ENCODE measurements at places on chromosomes 6 and 20.

- no peak for DNase-seq
Measured at GRCh38 chr6:104969108-104969507, 12.2 kb downstream of the LIN28B start.

DNA sequence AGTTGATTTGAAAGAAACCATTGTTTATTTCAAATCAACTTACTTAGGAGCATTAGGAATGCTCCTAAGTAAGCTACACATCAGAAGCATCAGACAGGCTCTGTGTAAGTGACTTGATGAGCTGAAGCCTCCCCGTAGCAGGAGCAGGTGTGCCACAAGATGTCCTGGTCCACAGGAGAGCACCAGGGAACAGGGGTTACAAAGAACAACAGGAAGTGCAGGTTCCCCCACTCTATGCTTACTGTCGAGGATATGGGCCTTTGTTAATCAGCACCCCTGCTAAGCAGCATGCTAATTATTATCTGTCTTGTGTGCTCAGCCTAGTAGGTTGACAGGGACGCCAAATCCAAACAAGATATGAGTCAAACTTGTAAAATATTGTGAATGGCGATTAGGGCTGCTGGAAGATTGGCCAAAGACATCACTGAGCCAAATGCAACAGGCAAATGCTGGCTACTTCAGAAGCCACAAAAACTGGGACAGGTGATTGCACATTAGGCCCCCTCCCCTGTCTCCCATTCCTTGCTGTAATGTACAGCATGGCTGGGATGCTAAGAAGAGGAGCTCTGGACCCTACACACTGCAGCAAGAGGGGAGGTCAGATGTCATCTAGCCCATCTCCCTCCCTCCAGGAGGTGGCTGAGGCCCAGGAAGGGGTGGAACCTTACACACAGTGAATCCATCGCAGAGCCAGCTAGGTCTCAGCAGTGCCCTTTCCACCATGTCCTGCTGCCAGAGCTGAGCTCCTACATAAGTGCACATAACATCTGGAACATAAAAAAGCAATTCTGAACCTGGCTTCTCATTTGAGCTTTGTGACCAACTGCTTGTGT, 939 bp downstream of the TGM3 start:
- DNase-seq: no peak

- no peak for DNase-seq
Measured at GRCh38 chr20:63024573-63025392, 18.0 kb upstream of the BHLHE23 start.

GRCh38 chr6:158669145-158670035, 19.5 kb downstream of the SYTL3 start:
- no peak for DNase-seq

DNA sequence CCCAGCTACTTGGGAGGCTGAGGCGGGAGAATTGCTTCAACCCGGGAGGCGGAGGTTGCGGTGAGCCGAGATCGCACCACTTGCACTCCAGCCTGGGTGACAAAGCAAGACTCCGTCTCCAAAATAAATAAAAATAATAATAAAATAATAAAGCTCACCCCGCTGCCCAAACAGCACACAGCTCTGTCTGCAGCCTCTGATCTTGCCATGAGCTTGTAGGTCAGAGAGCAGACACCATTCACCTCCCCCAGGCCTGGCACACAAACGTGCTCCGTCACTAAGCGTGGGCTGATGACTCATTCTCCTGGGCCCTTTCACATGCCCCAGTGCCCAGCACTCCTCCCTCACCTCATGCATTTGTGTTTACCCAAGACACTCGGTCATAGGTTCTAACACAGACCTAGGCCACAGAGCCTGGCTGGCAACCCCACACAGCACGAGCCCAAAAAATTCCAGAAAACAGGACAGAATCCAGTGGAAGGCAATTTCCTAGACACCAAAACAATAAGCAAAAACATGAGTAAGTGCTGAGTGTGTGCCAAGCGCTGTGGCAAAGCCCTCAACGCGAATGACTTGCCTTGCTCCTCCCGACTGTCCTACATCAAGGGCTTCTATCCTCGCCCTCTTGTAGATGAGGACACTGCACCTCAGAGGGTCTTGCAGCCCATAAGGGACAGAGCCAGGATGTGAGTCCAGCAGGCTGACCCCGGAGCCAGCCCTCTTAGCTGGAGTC, 18.0 kb downstream of the ATP9A start:
- DNase-seq: no peak

DNA sequence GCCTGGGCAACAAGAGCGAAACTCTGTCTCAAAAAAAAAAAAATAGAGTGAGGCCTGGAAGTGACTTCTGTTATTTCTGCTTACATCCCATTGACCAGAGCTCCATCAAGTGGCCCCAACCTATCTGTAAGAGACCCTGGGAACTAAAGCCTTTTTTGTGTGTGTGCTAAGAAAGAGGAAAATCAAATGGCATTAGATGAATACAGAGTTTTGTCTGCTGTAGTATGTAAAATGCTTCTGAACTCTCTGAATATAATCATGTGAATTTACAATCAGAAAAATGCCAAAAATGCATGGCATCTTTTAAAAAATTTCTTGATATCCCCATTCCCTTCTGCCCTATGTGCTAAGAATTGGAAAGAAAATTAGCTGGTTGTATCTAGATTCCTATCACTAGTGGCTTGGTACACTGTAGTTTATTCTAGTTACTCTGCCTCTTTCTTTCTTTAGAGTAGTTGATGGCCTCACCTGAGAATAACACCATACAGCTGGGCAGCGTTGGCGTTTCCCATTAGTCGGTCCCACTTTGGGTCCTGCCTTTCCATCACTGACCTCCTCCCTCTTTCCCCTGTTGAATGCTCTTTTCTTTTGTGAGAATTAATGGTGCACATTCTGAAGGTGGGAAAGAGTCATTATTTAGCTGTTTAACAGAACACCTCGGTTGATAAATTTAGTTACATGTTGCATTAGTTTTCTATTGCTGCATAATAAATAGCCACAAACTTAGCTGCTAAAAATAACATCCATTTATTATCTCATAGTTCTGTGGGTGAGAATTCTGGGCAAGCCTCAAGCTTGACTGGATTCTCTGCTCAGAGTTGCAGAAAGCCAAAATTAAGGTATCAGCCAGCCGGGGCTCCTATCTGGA, 38.2 kb downstream of the SAMD5 start:
- DNase-seq: no peak

DNA sequence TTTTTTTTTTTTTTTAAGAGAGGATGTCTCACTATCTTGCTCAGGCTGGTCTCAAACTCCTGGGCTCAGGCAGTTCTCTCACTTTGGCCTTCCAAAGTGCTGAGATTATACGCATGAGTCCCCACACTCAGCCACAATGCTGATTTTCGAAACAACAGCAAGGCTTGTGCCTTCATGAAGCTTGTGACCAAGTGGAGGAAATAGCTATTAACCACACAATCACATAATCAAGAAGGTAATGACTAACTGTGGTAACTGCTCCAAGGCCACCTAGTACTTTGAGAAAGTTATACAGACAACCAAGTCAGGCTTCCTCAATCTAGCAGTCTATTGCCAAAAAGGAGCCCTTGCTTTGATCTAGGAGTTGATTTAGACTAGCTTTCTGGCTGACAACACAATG, 46.3 kb downstream of the SOD2 start:
- DNase-seq: no peak

DNA sequence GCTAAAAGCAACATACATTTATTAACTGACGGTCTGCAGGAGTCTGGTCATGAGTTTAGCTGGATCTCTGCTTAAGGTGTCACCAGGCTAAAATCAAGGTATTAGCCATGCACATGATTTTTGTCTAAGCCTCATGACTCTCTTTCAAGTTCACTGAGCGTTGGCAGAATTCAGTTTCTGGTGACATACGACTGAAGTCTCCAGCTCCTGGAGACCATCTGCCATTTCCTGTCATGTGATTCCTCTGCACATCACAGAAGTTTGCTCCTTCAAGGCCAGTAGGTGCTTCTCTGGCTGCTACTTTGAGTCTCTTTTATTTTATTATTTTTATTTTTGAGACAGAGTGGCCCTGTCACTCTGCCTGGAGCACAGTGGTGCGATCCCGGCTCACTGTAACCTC, 148.4 kb upstream of the EYA4 start:
- DNase-seq: no peak

DNA sequence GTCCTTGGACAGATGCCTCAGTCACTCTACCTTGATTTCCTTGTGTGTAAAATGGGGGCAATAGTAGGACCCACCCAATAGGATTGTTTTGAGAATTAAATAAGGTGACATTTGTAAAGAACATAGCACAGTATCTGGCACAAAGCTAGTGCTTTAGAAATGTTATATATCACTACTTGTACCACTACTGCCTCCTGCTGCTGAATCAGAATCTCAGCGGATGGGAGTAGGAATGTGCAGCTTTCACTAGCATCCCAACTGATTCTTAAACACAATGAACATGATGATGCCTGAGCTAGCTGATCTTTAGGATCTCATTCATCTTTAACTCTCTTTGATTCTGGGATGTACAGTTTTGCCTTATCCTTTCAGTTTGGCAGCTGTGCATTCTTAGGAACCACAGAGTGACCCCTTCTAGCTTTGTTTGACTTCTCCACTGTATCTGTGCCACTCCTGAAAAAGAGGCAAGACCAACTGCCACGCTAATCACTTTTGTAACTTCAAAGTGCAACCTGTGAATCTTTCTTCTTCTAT, 7.2 kb downstream of the PBOV1 start:
- no peak for DNase-seq

GRCh38 chr20:42749556-42749955, 440.1 kb downstream of the PTPRT start:
- DNase-seq: no peak

DNA sequence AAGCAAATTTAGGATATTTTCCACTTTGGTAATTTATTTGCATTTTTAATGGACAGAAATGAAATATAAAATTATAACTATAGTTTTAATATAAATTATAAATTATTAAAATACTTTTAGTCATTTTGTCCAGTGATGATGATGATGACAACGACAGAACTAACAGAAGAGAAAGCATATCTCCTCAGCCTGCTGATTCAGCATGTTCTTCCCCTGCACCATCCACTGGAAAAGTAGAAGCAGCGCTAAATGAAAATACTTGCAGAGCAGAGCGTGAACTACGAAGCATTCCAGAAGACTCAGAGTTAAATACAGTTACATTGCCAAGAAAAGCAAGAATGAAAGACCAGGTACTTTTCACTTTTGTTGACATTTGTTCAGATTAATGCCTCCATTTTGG, 64.9 kb downstream of the SENP6 start:
- no peak for DNase-seq

DNA sequence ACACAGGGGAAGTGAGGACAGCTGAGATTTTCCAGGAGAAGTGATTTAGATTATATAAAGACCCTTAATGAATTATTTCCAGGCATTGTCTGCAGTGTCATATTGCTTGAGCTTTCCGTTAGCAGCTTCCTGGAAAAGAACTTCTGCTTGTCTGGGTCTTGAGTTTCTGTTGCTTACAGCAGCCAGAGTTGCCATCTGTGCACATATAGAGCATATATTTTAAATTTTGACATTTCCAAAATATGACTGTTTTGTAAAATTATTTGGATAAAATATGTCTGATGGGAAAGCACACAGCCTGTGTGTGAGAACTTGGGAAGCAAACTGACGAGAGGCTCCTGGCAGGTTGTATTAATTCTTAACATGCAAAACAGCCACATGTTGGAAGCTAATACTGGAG, 21.0 kb upstream of the NKX2-2 start:
- DNase-seq: no peak

GRCh38 chr20:9557411-9557810, 43.0 kb downstream of the LAMP5 start:
- DNase-seq: no peak

- no peak for DNase-seq
Measured at GRCh38 chr20:63060057-63060991, 53.6 kb upstream of the BHLHE23 start.

- no peak for DNase-seq
Measured at GRCh38 chr20:52754366-52754765, 217.8 kb upstream of the TSHZ2 start.

GRCh38 chr6:70680396-70680795, 12.7 kb downstream of the SMAP1 start:
- no peak for DNase-seq

DNA sequence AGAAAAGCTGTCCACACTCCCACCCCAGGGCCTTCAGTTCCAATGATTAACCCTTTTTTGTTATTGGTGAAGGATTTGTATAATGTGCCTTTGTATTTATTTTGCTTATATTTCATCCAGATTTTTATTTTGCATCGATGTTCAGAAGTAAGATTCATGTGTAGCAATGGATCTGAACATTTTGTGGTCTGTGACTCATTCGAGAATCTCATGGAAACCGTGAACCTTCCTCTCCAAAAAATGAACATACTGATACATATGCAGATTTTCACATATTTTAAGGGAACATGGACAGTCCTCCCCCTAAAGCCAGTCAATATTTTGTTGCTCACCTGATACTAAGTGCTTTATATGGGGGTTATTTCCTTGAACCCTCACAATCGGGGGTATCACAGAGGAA, 421.8 kb upstream of the SOX4 start:
- no peak for DNase-seq

GRCh38 chr20:59665656-59666555, 61.6 kb downstream of the PHACTR3 start:
- DNase-seq: no peak

GRCh38 chr6:12294851-12295536, 4.8 kb downstream of the EDN1 start:
- DNase-seq: no peak

- DNase-seq: no peak
Measured at GRCh38 chr6:144667532-144668503, 382.7 kb downstream of the UTRN start.

DNA sequence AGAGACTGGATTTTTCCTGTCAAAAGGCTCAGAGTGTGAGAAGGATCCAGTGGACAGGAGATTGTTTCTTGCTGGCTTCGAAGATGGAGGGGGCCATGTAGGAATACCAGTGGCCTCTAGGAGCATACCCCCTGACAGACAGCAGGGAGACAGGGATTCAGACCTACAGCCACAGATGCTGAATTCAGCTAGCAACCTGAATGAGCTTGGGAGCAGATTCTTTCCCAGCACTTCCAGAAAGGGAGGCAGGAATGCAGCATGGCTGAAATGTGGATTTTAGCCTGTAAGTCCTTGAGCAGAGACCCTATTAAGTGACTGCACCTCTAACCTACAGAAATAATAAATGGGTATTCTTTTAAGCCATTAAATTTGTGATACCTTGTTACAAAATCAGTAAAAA, 44.6 kb downstream of the STXBP5 start:
- DNase-seq: no peak

DNA sequence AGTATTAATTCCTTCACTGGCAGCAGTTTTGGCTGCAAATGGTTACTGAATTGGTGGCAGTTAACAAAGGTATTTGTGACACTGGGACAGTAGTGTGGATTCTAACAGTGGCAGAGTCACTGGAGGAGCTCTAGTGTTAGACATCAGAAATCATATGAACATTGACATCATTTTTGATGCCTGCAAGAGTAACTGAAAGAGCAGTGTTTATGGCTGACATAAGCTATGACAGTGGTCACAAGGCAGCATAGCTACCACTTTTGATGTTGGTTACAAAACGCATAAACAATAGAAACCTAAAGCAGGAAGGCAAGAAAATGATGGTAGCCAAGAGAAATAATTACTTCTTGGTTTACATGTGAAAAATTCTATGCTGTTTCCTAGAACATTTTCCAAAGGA, 326.7 kb upstream of the MAN1A1 start:
- no peak for DNase-seq

GRCh38 chr6:9503111-9503761, 911.6 kb downstream of the TFAP2A start:
- DNase-seq: no peak

GRCh38 chr6:20033697-20034407, 178.4 kb downstream of the MBOAT1 start:
- DNase-seq: no peak

GRCh38 chr6:3151691-3152090, 5.7 kb downstream of the TUBB2A start:
- DNase-seq: no peak

GRCh38 chr6:71157345-71157744, 131.3 kb upstream of the OGFRL1 start:
- no peak for DNase-seq
